GM12864 (cell line): ENCODE measurements at places on chromosomes 3 and 15.
A peak's percentile ranks its signal among the peaks of the same experiment; 100 is the strongest.

GRCh38 chr3:29764603-29765254 lies 483.9 kb downstream of the RBMS3 start:
- no peak for DNase-seq

- no peak for DNase-seq
Measured at GRCh38 chr3:146672941-146673340, 67.8 kb upstream of the PLSCR5 start.

- DNase-seq = no peak
Measured at GRCh38 chr3:124814620-124815421, 72.3 kb downstream of the ITGB5 start.

DNA sequence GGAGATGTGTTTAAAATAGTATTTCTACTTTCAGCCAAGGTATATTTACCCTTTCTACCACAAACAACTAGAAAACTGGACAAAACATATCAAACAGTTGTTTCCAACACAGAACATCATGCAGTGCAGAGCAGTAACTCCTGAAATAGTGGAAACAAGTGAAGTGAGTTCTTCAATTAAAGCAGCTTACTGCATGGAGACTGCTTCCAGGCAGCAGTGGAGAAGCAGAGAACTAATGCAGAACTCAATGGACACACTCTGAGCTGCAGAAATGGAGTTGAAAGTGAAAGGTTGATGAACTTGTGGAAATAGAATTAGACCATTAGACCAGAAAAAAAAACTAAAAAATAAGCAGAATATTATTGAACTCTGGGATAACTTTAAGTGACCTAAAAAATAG lies 478.9 kb downstream of the CNTN6 start:
- DNase-seq = no peak

- DNase-seq = no peak
Measured at GRCh38 chr15:39391230-39391629, 189.6 kb upstream of the THBS1 start.

GRCh38 chr15:99130314-99130713 lies 25.4 kb downstream of the SYNM start:
- no peak for DNase-seq

DNA sequence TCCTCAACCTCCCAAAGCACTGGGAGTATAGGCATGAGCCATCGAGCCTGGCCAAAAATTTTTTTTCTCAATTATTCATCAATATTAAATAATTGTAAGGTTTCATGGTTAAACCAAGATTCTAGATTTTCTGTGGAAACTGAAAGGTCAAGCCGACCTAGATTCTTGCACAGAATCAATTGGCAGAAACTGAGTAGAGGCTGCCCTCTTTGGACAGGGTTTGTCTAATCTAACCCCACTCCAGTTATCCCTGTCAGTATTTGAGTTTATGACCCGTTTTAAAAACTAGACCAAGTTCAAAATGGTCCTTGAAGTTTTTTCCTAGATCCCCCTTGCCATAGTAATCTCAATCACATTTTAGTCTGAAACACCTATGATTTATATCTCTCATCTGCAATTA lies 8.6 kb upstream of the ADAM10 start:
- DNase-seq = no peak

- no peak for DNase-seq
Measured at GRCh38 chr3:177519588-177519987, 322.3 kb upstream of the TBL1XR1 start.

GRCh38 chr15:94238539-94239118 lies 7.3 kb downstream of the MCTP2 start:
- DNase-seq = no peak

GRCh38 chr15:41908736-41909461 lies 15.0 kb upstream of the SPTBN5 start:
- no peak for DNase-seq

DNA sequence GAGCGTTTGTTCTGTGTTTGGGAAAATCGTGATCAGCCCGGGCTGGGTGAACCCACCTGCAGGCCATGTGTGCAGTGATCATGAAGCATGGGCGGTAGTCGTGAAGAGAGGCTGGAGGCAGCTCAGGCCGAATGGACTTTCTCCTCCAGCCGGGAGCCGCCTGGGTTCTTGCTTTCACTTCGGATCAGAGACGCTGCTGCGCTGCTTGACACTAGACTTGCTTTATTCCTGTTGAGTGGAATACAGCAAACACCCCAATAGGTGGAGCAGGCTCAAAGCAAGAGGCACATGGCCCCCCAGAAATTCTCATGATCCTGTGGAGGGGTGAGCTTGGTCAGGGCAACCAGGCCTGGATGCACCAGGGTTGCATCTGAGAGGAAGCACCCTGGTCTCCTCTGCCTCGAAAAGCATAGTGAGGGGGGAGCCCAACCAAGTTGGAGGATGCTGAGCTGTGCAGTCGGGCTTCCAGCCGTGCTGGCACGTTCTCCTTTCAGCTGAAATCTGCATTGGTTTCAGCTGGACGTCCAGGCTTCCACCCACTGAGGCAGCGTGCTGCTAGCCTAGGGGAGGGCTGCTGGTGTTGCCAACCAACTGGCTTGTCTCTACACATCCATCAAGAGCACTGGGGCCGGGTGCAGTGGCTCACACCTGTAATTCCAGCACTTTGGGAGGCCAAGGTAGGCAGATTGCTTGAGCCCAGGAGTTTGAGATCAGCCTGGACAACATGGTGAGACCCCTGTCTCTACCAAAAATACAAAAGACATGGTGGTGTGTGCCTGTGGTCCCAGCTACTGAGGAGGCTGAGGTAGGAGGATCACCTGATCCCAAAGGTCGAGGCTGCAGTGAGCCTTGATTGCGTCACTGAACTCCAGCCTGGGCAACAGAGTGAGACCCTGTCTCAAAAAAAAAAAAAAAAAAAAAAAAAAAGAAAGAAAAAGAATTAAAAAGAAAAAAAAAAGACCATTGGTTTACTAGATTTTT lies 2.8 kb upstream of the NRROS start:
- DNase-seq = no peak

DNA sequence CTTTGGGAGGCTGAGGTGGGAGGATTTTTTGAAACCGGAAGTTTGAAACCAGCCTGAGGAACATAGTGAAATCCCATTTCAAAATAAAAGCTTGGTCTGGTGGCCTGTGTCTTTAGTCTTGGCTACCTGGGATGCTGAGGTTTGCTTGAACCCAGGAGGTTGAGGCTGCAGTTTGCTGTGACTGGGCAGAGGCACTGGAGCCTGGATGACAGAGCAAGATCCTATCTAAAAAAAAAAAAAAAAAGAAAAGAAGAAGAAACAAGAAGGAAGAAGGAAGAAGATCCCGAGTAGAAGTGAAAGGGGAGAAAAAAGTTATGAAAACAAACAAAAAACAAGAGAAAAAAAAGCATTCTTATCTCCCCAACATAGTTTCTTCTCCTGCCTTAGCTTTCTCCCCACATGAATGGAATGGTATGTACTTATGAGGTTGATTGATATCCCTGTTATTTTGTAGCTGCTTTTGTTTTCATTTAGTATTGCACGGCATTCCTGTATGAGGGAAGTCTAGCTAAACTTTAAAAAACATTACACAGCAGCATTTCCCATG lies 42.4 kb downstream of the TMEM40 start:
- no peak for DNase-seq

DNA sequence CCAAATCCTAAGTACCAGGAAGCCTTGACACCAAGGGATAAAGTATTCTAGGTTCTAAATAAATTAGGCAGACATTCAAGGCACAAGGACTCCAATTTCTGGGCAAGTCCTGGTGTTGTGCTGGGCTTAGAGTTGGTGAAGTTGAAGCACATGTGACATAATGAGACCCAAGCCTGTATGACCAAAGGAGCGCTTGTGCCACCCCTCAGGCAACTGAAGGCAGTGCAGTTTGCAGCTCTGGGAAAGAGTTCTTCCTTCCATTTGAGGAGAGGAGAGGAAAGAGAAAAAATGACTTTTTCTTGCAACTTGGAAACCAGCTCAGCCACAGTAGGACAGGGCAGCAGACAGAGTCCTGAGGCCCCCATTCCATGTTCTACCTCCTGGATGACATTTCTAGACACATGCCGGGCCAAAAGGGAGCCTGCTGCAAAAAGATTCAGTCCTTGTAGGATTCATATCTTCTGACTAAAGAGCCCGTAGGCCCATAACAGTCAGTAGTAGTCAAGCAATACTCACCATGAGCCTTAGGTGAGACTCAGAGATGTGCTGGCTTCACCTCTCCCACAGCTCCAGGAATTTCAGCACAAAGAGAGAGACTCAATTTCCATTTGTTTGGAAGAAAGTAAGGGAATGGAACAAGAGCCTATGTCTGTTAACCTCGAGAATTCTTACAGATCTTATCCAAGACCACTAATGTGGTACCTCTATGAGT lies 588.8 kb upstream of the BCHE start:
- no peak for DNase-seq

- DNase-seq = peak; percentile 38
Measured at GRCh38 chr3:49839193-49839809, 17.1 kb downstream of the TRAIP start.

- DNase-seq = no peak
Measured at GRCh38 chr3:178083906-178084866, 452.1 kb upstream of the KCNMB2 start.

DNA sequence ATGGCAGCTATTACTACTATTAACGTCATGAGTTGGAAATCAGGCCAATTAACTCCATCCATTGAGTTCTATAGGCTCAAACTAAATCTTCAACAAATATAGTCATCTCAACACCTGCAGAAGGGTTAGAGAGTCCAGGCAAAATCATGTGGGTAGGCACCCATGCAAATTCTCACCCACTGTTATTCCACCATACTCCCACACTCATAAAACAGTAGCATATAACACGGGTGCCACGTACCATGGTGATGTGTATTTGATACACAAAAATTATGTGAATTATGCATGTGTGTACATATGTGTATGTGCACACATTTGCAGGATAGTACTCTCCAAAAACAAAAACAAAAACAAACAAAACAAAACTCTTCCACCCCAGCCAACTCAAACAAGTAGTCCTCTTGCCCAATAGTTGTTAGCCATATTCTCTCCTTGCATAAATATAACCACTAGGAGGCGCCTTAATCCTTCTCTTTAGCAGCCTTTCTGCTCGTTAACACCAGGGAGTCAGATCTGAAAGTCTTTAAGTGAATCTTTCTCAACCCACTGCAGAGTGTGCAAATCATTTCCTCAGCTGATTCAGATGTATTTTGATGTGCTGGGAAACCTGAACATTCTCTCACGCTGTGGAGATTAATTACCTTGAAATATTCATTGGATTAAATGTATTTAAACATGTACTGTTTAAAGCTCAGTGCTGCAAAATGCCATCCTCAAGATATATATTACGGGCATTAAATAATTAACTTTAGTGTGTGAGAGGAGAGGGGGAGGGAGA lies 38.0 kb upstream of the COPB2 start:
- peak; percentile 27 for DNase-seq

- DNase-seq = peak; percentile 40
Measured at GRCh38 chr15:74460298-74460697, 662 bp downstream of the UBL7 start.

DNA sequence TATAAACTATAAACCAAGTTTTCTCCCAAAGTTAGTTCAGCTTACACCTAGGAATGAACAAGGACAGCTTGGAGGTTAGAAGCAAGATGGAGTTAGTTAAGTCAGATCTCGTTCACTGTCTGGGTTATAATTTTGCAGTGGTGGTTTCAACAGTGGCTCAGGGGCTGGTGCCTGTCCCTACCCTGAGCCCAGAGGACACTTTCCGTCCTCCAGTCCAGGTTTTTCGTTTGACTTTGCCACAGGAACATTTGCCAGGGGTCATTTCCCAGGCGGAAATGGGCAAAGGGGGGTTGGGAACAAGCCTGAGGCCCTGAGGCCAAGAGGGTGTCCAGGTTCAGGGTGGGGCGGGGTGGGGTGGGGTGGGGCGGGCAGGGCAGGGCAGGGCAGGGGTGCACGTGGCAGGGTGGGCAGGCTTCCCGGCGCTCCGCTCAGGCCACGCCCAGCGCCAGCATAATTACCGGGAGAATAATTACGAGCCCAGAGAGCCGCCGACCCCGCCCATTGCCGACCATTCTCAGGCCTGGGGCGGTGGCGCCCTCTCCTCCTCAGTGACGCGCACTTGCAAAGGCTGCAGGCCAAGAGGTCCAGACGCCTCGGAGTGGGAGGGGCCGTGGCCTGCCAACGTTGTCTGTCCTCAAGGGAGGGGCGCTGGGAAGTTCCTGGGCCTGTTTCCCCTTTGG lies 70.4 kb downstream of the KLF13 start:
- no peak for DNase-seq

- DNase-seq = no peak
Measured at GRCh38 chr3:168051531-168052471, 43.9 kb downstream of the GOLIM4 start.

DNA sequence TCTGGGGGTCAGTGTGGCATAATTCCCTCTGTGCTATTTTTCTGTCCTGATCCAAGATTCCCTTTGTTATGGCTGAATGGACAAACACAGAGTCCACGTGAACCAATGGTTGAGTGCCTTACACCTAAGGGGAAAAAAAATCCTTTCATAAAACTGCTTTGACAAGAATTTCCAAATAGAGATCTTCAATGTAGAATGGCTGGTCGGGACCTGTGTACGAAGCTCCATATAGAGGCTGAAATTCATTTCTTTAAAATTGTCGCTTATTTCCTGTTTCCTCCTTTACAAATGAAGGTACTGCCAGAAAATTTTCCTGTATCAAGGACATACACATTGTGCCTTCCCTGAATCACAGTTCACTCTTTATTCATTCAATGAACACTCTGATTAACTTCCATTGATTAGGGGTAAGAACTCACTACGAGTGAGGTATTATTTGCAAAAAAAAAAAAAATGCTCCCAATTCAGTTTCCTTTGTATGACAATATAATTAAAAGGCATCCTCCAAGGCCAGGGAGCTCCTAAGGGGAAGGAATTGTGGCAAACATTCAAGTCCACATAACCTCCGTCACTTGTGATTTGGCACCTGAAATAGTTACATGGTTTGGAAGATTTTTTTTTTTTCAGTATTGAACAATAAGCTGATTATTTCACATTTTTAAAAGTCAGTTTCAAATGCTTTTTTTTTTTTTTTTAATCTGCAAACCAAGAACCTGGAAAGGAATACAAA lies 293.8 kb downstream of the MEX3B start:
- no peak for DNase-seq

GRCh38 chr3:188468662-188469061 lies 314.7 kb downstream of the LPP start:
- DNase-seq = no peak

DNA sequence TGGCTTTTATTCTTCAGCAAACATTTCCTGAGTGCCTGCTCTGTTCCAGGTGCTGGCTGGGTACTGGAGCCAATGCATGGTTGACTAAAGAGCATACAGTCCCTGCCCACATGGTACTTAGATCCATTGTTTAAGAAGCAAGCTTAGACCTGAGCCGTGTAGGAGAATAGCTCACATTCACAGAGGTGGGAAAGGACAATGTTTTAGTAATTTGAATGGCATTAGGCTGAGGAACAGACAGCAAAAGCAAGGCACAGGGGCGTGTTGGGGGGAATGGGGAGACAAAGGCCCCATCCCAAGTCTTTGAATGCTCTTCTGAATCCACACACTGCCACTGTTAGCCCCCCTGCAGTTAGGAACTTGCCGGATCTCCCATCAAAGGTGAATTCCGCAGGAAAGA lies 388.2 kb upstream of the RGMA start:
- no peak for DNase-seq

DNA sequence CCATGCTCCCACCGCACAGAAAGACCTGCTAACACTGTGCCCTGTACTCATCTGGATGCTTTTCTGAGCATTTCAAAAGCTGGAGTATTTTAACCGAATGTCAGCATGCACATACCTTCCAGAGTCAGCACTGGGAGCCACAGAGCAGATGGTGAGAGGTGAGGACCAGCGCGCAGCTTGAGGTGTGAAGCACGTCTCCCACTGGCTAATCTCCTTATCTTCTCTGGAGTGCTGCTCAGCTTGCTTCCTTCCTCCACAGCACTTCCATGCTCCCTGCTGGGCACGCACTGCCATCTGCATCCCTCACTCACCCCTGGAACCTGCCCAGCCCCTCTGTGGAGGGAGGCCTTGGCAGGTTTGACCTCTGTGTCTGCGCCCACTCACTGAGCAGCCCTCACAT lies at the start of gene GNB5:
Gene GNB5 (minus strand): TSS at position 186 of the 400 bp plus-strand sequence. CDS start 6,716 bp downstream, outside the sequence.
- DNase-seq = no peak
